ENCODE measurements at places on chromosomes 1 and 21. TPM values are rescaled to one million over a fixed set of nuclear protein-coding genes. Genes with fewer than 3 reads are reported as not detected.

Gene MYBPH
- 0.08 TPM for total RNA-seq

Gene ROR1
- total RNA-seq = 18.8 TPM

Gene TSPEAR
- 0.08 TPM for total RNA-seq

Gene SPRR2D
- not detected for total RNA-seq

Gene SAMD13
- 1.4 TPM for total RNA-seq

Gene AMPD1
- total RNA-seq = not detected

Gene VCAM1
- 24.8 TPM for total RNA-seq

Gene ECM1
- total RNA-seq = 8.0 TPM

Gene HSPB7
- 8.9 TPM for total RNA-seq

Gene A3GALT2
- not detected for total RNA-seq

Gene TNFSF4
- total RNA-seq = 0.49 TPM

Gene CA14
- total RNA-seq = not detected

Gene FCER1A
- total RNA-seq = not detected

Gene ACOT11
- 3.9 TPM for total RNA-seq

Gene C1orf74
- total RNA-seq = 2.4 TPM

Gene TRABD2B
- total RNA-seq = 0.16 TPM

Gene SPRR2B
- total RNA-seq = not detected

Gene GPA33
- not detected for total RNA-seq

Data from fibroblast of the aortic adventitia (primary cell).